IMR-90 (cell line): ENCODE measurements at places on chromosomes 16 and 17. TPM values are rescaled to one million over a fixed set of nuclear protein-coding genes. Genes with fewer than 3 reads are reported as not detected.

GRCh38 chr17:73359987-73360410 lies 48.2 kb upstream of the CDC42EP4 start:
- no peak overlapping the region for H3K4me3 ChIP-seq
- no peak for DNase-seq

GRCh38 chr17:19260958-19261357 lies 23.8 kb downstream of the EPN2 start:
- H3K36me3 ChIP-seq: no peaks in the 10 kb centered on the region
- H3K27me3 ChIP-seq: no peaks in the 10 kb centered on the region
- H3K27ac ChIP-seq: no peak overlapping the region
- peaks cover 30% of the 10 kb centered on the region for H3K4me1 ChIP-seq
- DNase-seq: no peak

DNA sequence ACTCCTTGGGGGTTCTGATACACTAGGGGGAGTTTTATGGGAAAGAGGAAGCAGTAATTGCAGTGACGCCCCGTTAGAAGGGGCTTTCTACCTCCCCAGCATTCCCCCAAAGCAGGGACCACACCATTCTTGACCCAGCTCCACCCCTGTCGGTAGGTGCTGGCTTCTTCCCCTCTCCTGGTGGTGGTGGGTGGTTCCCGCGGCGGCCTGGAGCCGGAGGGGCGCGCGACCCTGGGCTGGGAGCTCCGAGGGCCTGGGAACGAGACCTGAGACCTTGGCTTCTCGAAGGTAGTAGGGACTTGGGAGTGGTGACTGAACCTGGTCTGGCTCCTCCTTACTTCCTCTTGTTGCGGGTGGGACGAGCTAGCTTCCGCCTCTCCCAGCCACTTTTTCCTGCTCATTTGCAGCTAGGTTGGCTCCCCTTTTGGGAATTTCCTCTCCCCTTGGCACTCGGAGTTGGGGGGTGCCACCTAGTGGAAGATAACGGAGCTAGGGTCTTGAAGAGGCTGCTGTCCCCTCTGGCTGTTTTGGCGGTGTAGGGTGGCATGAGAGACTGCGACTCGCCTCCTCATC lies 438 bp downstream of the GRN start:
- H3K36me3 ChIP-seq: peaks cover 9% of the 10 kb centered on the region
- peak overlapping the region; percentile 56 for H3K4me3 ChIP-seq
- H3K27ac ChIP-seq: peak overlapping the region; percentile 7; the same call in 1 of the 2 replicates
- peak; percentile 59 for DNase-seq

DNA sequence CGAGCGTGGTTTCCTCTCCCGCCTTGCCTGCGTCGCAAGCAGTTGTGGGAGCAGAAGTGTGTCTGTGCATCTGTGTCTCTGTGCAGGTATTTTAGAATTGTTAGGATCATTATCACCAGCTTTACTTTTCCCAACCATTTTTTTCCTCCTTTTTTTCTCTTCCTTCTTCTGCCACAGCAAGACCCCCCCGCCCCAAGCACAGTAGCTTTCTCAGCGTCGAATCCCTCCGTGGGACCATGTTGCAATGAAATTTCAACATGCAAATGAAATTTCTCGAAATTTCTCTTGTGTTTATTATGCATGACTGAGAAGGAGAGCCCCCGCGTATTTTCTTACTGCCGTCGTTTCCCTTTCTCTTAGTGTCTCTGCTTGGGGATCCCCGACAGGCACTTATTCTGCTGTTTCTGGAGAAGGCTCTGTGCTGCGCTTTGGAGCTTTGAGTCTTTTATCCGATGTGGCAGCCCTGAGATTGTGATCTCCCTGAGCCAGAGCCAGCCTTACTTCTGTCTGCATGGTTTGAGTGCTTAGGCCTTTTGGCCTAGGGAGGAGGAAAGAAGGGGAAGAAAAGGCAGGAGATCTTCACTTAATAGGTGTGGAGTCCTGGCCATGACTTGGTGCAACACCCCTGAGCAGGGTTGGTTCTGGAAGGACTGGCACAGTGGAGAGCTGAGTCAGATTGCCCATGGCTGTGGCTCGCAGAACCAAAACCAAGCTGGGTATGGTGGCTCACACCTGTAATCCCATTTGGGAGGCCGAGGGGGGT lies 5.0 kb downstream of the ARMC7 start:
- H3K36me3 ChIP-seq: peaks cover 6% of the 10 kb centered on the region
- H3K27me3 ChIP-seq: no peaks in the 10 kb centered on the region
- peak overlapping the region; percentile 81 for H3K27ac ChIP-seq

- no peak for DNase-seq
- H3K27ac ChIP-seq: no peak overlapping the region
- H3K27me3 ChIP-seq: no peaks in the 10 kb centered on the region
Observed at GRCh38 chr17:59381716-59382570, 50.5 kb downstream of the YPEL2 start.

DNA sequence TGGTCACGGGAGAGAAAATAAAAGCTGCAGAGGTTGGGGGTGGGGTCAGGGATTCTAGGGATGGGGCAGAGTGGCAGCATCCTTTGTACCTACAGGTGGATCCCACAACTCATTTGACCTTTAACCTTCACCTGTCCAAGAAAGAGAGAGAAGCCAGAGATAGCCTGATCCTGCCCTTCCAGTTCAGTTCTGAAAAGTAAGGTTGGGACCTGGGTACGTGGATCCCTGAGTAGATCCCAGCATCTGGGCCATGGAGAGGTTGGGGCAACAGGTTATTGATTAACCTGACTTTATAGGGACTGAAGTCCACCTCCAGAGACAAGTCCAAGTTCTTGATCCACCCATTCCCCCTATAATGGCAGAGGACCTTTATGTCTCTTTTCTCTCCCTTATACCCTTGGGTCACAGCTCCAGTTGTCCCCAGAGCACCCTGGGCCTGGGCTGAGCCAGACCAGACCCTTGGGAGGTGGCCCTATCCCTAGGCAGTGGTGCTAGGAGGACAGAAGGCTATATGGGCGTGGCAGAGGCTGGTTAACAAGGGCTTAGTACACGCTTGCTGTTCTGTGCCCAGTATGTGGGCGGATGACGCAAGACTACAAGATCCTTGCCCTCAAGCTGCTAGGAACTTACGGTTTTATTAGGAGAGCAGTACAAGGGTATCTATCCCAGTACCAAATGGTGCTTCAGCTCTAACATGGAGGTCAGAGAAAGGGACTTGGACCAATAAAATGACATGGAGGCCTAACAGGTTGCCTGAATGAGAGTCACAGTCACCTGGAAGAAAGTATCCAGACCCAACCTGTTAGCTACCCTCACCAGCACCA lies 3.3 kb downstream of the CLDN7 start:
- H3K4me1 ChIP-seq: peaks cover 8% of the 10 kb centered on the region
- H3K4me3 ChIP-seq: no peak overlapping the region
- peaks cover 13% of the 10 kb centered on the region; the same call in 1 of the 2 replicates for H3K27me3 ChIP-seq
- H3K27ac ChIP-seq: no peak overlapping the region
- H3K36me3 ChIP-seq: peaks cover 32% of the 10 kb centered on the region

DNA sequence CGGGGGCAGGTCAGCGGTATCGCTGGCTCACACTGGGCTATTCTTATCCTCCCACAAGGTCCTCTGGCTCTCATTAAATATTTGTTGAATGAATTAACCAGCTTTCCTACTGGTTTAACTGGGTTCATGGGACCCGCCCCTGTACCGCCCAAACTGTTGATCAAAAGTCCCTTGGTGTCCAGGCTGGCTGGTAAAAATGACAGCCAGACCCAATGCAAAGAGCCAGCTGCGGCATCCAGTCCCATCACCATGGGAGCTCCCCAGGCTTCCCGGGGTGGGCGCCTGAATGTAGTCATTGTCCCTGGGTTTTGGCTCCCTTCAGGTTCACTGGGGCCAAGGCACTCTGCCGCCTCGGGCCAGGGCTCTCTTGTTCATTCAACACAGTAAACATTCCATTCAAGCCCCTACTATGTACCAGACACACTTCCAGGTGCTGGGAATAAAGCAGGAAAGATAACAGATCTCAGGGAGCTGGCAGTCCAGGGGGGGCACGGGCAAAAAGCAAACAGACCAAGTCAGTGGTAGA lies 11.7 kb upstream of the ATP2C2 start:
- H3K27ac ChIP-seq: no peak overlapping the region
- DNase-seq: no peak

- peaks cover 2% of the 10 kb centered on the region; the same call in 1 of the 2 replicates for H3K27me3 ChIP-seq
- DNase-seq: no peak
- H3K4me1 ChIP-seq: peaks cover 10% of the 10 kb centered on the region
- H3K4me3 ChIP-seq: no peak overlapping the region
- no peaks in the 10 kb centered on the region for H3K36me3 ChIP-seq
Observed at GRCh38 chr17:43616852-43617251, 44.9 kb downstream of the MEOX1 start.

DNA sequence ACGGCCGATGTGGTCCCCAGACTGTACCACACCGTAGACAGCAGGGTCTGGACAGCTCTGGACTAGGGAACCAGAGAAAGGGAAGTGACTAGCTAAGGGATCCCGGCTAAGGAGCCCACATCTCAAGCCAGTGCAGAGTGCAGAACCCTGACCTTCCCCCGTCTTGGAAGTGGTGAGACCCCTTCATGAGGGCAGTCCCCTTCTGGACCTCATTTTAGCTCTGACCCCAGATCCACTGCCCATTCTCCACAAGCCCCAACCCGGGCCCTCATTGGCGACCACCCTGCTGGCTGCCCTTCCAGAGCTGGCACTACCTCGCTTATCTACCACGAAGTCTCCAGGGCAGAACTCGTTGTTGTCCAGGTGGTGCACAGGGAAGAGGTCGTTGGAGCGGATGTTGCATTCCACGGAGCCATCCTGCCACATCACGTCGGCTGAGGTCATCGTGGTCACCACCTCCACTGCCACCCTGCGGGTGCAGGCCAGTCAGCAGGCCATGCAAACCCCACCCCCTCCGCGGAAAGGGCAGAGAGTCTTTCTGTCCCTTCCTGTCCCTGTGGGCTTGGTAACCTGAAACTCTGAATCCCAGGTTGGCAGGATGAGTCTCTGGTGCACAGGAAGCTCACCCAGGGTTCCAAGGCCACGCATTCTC lies 14.2 kb downstream of the SPHK1 start:
- no peak for DNase-seq
- no peak overlapping the region for H3K27ac ChIP-seq
- no peaks in the 10 kb centered on the region for H3K4me1 ChIP-seq
- peaks cover 77% of the 10 kb centered on the region for H3K36me3 ChIP-seq
- H3K27me3 ChIP-seq: no peaks in the 10 kb centered on the region
- no peak overlapping the region for H3K4me3 ChIP-seq

DNA sequence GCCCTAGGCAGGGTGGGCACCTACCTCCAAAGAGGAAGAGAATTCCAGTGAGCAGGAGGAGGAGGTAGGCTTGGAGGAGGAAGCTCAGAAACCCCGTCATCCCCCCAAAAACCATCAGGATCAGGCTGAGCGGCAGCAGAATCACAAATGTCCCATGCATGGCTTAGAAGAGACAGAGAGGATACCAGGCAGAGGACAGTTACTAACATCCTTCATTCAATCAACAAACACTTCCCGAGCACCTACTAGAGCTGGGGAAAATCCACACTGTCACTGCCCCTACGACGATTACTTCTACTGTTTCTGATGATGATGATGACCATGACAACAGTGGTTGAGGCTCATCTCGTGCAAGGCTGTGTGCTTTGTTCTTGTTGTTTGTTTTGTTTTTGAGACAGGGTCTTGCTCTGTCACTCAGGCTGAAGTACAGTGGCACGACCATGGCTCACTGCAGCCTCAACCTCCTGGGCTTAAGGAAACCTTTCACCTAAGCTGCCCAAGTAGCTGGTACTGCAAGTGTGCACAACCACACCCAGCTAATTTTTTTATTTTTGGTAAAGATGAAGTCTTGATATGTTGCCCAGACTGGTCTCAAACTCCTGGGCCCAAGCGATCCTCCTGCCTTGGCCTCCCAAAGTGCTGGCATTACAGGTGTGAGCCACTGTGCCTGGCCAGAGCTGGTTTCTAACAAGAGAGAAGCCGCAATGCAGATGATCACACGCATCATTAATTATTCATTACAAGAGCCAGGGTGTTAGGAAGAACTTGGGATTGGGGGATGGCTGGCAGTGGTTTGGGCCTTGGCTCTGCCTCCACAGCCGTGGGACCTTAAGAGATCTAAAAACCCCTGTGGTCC lies 18.0 kb downstream of the TMEM114 start:
- H3K27ac ChIP-seq: no peak overlapping the region
- H3K36me3 ChIP-seq: no peaks in the 10 kb centered on the region
- H3K27me3 ChIP-seq: peaks cover 8% of the 10 kb centered on the region
- DNase-seq: no peak
- peaks cover 1% of the 10 kb centered on the region for H3K4me1 ChIP-seq
- no peak overlapping the region for H3K4me3 ChIP-seq

- no peak overlapping the region for H3K27ac ChIP-seq
- H3K4me1 ChIP-seq: no peaks in the 10 kb centered on the region
- no peak for DNase-seq
- no peaks in the 10 kb centered on the region for H3K27me3 ChIP-seq
- H3K36me3 ChIP-seq: no peaks in the 10 kb centered on the region
Observed at GRCh38 chr17:56351675-56352074, 198.4 kb downstream of the ANKFN1 start.

DNA sequence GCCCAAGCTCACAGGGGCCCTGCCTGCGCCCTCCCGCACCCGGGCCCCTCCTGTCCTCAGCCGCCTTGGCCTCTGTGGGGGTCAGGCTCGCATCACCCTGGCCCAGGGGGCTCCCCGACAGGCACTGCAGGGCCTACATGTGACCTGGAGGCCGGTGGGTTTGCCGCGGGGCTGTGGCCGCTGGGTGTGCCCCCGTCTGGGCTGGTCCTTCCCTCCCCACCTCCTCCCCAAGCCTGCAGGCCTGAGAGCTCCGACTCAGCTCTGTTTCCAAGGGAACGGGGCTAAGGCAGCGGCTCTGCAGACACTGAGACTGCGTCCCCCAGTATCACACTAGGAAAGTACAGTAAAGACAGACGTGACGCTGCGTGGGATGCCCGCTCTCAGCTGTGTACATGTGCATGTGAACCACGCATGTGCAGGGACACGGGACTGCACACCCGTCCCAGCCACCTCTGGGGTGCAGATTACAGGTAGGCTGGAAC lies 16.5 kb upstream of the WDR45B start:
- DNase-seq: no peak
- no peak overlapping the region for H3K27ac ChIP-seq
- no peak overlapping the region for H3K4me3 ChIP-seq
- H3K36me3 ChIP-seq: no peaks in the 10 kb centered on the region; the same call in 1 of the 2 replicates
- H3K4me1 ChIP-seq: no peaks in the 10 kb centered on the region

- DNase-seq: no peak
- no peak overlapping the region for H3K4me3 ChIP-seq
- no peak overlapping the region for H3K27ac ChIP-seq
- peaks cover 95% of the 10 kb centered on the region for H3K27me3 ChIP-seq
- H3K4me1 ChIP-seq: no peaks in the 10 kb centered on the region
Observed at GRCh38 chr17:49908782-49909714, 59.9 kb upstream of the DLX4 start.

ODAD4 gene
- 0.54 and 0.56 TPM in 2 replicates for total RNA-seq

FZD2 gene
- total RNA-seq: 21.3 and 22.8 TPM in 2 replicates

ALOX12B gene
- not detected in 2 replicates for total RNA-seq

KRTAP16-1 gene
- not detected in 2 replicates for total RNA-seq

KRTAP4-4 gene
- not detected in 2 replicates for total RNA-seq

SYCE1L gene
- total RNA-seq: not detected in 2 replicates
